ENCODE measurements at places on chromosomes 2 and 18. TPM values are rescaled to one million over a fixed set of nuclear protein-coding genes. Genes with fewer than 3 reads are reported as not detected.

DNA sequence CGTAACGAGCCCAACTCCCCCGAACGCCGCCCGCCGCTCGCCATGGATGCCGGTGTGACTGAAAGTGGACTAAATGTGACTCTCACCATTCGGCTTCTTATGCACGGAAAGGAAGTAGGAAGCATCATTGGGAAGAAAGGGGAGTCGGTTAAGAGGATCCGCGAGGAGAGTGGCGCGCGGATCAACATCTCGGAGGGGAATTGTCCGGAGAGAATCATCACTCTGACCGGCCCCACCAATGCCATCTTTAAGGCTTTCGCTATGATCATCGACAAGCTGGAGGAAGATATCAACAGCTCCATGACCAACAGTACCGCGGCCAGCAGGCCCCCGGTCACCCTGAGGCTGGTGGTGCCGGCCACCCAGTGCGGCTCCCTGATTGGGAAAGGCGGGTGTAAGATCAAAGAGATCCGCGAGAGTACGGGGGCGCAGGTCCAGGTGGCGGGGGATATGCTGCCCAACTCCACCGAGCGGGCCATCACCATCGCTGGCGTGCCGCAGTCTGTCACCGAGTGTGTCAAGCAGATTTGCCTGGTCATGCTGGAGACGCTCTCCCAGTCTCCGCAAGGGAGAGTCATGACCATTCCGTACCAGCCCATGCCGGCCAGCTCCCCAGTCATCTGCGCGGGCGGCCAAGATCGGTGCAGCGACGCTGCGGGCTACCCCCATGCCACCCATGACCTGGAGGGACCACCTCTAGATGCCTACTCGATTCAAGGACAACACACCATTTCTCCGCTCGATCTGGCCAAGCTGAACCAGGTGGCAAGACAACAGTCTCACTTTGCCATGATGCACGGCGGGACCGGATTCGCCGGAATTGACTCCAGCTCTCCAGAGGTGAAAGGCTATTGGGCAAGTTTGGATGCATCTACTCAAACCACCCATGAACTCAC lies 673 bp downstream of the PCBP1 start:
- no peak for DNase-seq

GRCh38 chr2:237413777-237414661 lies at the start of gene COL6A3:
TSS of gene COL6A3 (minus strand) at chr2:237414164. CDS start at chr2:237396817, 17,347 bp downstream.
- DNase-seq, result no peak

GRCh38 chr2:211259831-211260476 lies 703.6 kb downstream of the CPS1 start:
- no peak for DNase-seq

- DNase-seq, result no peak
Observed at GRCh38 chr2:111171337-111171930, 50.7 kb downstream of the BCL2L11 start.

GRCh38 chr18:74902147-74902455 lies 304.4 kb downstream of the ZNF407 start:
- DNase-seq, result no peak

DNA sequence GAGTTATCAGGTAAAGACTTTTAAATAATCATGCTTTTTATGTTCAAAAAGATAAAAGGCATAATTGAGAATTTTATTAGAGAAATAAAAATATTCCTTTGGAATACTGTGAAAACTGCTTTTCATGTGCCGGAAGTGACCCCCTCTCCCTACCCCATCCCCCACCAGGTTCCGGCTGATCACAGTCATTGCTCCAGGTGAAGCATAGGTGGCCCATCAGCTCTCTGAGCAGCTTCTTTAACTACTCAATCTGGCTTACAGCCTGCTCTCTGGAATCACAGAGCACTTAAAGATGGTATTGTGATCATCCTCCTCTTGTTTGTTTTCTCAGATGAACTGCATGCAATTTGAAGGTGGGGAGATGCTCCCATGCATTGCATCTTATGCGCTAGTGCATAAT lies 257.7 kb downstream of the EN1 start:
- DNase-seq, result no peak

GRCh38 chr2:57782587-57782986 lies 264.0 kb upstream of the VRK2 start:
- no peak for DNase-seq

DNA sequence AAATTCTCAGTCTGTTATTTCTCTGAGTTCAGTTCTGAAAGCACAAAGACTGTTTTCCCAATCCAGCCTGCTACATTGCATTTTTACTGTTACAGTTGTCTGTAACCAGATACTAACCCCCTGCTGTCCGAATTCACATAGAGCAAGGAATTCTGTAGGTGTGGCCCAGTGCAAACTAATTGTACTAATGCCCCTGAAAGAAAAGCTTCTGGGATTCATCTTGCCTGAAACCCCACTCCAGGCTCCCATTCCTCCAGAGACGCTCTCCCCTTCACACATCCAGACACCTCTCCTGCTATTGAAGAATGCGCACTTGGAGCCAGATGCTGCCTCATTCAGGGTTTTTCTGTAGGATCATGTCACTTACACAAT lies 127.0 kb downstream of the TTC32 start:
- no peak for DNase-seq

GRCh38 chr18:652131-652530 lies 5.3 kb upstream of the TYMS start:
- DNase-seq, result no peak

DNA sequence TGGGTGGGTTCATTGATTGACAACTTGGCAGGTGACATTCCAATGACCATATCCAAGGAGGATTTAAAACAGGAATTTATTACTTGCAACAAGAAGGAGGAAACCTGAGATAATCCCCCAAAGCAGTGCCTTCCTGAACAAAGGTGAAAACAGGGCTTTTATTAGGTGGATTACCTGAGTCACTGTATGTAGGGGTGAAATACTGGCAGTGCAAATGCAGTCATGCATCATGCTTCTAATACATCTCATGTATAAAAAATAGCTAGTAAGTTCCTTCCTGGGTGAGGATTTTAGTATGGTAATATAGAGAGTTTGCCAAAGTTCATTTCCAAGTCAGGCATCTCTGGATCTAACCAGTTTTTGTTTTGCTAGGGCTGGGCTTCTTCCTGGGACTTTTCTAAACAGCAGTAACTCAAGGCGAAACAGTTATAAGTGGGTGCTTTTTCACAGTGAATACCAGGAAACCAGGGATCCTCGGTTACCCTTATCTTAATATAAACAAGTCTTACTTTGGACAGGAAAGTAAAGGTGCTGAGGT lies 583.4 kb upstream of the LRRTM1 start:
- DNase-seq, result no peak

DNA sequence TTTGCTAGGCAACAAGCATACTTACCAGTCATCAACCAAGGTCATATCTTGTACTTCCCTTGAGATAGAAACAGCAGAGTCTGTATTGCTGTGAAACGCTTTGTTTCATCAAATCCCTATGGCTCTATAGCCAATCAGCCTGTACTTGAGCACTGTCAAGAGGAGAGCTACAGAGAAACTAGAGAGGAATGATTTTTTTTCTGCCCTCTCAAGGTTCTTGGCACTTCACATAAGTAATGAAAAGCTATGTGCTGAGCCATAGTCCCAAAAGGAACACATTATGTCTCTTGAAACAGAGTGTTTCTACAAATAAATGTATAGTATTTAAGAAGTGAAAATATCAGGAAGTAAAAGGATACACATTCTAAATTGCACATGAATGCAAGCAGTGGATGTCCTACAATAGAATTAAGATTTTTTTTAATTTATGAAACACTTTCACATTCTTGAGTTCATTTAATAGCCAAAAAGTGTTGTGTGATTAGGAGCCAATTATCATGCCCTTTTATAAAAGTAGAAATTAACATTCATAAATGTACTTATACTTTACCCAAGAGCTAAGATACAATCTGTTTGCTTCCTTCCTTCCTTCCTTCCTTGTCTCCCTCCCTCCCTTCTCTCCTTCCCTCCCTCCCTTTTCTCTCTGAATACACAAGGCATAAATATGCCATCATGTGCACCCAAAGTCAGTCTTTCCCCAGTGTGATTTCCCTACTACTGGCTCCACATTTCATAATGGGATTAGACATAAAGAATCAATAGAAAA lies 131.8 kb downstream of the CSRNP3 start:
- no peak for DNase-seq

DNA sequence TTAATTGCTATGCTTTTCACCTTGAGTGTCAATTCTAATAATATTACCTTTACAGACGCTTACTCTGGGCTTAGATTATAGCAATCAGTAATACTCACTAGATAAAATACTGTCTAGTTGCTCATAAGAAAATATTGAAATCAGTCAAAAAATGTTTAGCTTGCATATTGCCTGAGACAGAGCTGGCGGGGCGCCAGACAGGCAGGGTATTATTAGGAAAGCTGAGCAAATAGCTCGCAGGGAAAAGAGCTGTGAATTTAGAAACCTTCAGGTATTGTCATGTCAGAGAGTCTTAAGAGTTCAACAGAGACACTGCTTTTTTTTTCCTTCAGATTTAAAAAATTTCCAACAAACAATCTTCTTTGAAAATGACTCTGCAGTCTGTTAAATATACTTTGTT lies 118.4 kb downstream of the MEIS1 start:
- DNase-seq, result peak; percentile 78

DNA sequence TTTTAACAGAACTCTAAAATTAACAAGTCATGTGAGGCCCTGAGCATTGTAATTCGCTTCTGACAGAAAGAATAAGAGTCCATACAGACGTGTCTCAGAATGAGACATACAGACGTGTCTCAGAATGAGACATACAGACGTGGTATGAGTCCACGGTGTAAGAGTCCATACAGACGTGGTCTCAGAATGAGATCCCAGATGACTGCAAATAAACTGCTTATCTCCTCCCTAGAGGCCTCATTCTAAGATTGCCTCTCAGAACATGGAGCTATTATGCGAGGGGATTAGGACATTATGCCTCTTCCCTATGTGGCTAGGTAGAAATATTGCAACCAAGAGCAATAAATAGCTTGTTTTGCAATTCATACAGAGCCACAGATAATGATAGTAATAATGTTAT lies 63.9 kb downstream of the NEB start:
- no peak for DNase-seq

- DNase-seq, result peak; percentile 15
Observed at GRCh38 chr2:233447506-233448219, 93.4 kb downstream of the DGKD start.

GRCh38 chr18:34866310-34866709 lies 156.2 kb downstream of the DTNA start:
- DNase-seq, result no peak

DNA sequence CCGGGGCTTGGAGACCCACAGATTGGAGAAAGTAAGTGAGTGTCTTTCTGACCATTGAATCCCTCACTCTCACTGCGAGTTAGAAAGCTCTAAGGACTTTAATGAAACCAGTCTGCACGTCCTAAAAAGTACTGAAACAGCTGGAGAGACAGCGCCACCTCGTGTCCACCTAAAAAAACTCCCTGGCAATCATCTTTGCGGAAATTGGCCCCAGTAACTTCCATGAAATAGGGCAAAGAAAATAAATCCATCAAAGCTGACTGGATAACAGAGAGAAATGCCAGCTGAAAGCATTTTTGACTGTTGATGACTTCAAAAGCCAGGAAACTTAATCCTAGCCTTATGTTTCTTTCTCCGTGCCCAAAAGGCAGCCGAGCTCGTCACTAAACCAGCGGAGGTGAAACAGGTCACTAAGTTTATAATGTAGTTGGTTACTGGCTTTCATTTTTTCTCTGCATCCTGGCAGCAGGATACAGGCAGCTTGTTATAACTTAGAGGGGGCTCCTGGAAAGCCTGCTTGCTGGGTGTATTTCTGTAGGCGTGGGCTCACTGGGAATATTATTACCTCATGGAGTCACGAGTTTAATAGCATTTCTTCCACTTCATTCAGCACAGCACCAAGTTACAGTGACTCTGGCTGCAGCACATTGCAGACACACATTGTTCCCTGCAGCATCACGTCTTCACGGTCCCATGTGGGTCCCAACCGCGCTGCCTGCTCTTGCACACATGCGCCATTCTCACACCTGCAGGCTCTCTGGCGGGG lies 266.5 kb downstream of the HRH4 start:
- no peak for DNase-seq

- DNase-seq, result no peak
Observed at GRCh38 chr2:82282111-82282882, 1977.7 kb upstream of the LRRTM1 start.

DNA sequence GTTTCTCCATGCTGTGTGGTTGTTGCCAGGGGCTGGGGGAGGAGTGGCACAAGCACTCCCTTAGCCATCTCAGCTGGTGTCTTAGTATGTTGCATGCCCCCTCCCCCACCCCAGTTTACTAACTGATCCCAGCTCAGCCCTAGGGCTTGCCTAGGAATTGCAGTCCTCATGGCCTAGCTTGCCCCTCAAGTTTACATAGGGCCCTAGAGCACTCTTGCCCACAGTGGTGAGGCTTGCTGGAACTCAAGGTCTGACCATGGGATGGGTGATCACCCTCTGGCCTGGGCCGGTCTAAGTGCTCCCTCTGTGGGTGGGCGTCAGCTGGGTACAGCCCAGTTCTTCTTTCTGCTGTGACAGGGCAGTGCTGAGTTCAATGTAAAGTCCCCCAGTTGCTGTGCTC lies 156.1 kb upstream of the PIEZO2 start:
- DNase-seq, result no peak

GRCh38 chr2:222256250-222256649 lies 42.5 kb downstream of the PAX3 start:
- no peak for DNase-seq

DNA sequence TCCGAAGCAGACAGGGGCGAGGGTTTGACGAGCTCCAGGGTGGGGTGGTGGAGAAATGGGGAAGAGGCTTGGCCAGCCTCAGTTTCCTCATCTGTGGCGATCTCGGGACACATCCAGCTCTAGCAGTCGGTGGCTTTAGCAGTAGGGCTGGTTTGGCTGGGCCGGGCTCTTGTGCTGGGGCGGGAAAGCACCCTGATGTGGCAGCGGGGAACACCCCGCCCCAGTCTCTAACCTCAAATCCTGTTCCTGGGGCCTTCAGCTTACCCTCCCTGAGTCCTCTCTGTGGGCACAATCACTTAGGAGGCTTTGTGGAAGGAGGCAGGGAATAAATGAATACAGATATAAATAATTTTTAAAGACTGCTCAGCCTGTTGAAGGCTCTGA lies 26.5 kb upstream of the MCFD2 start:
- no peak for DNase-seq

DNA sequence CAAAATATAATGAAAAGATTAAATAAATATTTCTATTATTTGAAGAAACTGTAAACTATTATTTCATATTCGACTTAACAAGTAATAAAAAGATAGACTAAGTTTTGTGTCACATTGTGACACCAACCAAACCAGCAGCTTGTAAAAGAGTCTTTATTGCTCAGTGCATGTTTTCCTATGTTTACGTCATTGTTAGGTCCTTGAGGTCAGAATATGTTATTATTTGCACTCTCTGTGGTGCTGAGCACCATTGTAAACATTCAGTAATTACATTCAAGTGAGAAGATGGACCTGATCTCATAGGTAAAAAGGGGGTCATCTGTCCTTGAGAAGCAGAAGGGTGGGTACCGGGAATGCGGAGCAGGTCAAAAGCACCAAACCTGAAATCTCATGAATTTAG lies 1999.1 kb upstream of the CELF4 start:
- DNase-seq, result no peak

GRCh38 chr2:85750587-85751575 lies 2.9 kb upstream of the ATOH8 start:
- DNase-seq, result no peak

- no peak for DNase-seq
Observed at GRCh38 chr2:159882130-159882745, 84.2 kb upstream of the CD302 start.

Gene GAREM2
- total RNA-seq, result 1.8 TPM

Gene FEV
- not detected for total RNA-seq

Gene BCS1L
- 21.1 TPM for total RNA-seq

Gene BCL2L11
- total RNA-seq, result 20.2 TPM

Gene DNAJC27
- total RNA-seq, result 7.2 TPM

Gene HOXD8
- total RNA-seq, result 7.9 TPM

Gene TUBA3E
- total RNA-seq, result not detected

Gene LGALSL
- total RNA-seq, result 7.8 TPM

Gene SMPD4
- 22.3 TPM for total RNA-seq

Gene TSPYL6
- not detected for total RNA-seq

Gene SULT1C4
- 3.6 TPM for total RNA-seq
